Stimulated activated CD8-positive, alpha-beta memory T cell treated with anti-CD3 and anti-CD28 coated beads, Interleukin-15, amount 100 ng/mL, for 4 hours (primary cell): ENCODE measurements at places on chromosomes 4 and X.

- no peak for DNase-seq
These were observed 5.8 kb downstream of the SLBP start for GRCh38 chr4:1706358-1706757.

DNA sequence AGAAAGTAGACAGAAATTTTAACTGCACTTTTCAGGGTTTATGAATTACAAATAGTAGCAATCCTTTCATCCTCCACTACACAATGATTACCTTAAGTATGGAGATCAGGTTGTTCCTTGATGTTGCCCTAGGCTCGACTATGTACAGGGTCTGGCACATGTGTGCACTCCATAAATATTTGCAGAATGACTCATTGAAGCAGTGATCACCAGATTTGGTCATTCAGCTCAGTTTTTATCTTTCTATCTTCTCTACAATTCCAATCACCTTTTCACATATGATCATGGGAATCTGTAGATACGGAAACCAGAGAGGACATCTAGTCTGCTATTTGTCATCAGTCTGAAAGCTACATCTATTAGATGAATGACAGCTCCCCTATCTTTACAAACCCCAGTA, 171.7 kb upstream of the HCCS start:
- no peak for DNase-seq

DNA sequence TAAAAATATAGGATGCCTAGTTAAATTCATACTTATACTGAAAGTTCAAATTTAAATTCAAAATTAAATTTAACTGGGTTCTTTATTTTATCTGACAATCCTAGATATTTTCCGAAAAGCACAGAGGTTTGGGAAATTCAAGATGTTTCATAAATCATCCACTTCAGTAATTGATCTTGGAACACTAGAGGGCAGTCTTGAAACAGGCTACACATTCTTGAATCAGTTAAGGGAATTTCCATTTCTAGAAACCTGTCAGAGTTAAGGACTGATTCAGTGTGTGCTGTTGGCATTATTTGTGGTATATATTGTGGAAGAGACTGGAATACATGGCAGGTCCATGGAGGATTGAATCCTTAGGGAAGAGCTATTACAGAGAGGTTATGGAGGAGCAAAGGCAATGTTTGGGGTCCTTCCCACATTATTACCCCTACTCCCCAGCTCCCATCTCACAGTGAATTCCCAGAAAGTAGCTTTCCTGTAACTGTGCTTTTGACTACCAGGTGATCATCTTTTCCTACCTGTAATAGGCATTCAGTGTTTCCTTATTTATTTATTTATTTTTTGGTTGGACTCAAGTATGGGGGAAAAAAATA, 92.9 kb downstream of the EGF start:
- no peak for DNase-seq

DNA sequence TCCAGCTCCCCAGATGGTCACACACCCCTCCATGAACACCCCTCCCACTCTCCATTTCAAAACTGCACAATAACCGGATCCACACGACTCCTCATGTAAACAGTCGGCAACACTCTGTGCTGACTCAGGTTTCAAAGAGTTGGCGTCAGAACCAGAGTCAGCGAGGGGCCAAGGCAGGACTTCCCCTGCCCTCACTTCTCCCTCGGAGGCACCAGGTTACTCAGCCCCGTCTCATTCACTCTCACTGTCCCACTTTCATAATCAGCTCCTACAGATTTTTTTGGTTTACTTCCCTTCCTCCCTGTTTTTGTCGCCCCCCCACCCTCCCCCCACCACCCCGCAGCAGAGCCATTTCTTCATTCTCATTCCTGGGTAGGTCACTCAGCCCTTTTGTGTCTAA, 2.7 kb upstream of the TIMP1 start:
- DNase-seq, result no peak

GRCh38 chr4:186204103-186204559, 12.8 kb downstream of the CYP4V2 start:
- peak; percentile 53 for DNase-seq

DNA sequence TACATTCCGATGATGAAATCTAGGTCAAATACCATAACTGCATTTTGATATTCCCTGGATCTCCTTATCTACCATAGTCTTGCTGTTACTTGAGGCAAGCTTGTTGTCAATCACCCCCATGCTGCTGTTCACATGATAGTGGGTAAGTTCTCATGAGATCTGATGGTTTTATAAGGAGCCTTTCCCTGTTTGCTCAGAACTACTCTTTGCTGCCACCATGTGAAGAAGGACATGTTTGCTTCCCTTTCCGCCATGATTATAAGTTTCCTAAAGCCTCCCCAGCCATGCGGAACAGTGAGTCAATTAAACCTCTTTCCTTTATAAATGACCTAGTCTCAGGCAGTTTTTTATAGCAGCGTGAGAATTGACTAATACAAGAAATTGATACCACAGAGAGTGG, 432.0 kb downstream of the GLUD2 start:
- no peak for DNase-seq

DNA sequence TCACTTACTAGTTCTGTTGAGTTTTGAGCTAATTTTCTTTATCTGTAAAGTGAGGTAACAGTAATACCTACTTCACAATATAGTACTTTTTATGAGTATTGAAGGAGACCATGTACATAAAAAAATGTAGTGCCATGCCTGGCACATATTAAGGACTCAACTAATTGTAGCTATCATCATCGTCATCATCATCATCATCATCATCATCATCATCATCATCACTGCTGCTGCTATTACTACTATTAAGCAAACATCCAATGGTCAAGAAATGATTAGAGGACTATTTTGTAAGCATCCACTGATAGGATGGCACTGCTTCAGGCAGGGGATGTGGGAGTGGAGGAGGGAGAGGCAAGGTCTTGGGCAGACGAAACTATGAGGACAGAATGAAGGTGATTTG, 47.4 kb upstream of the GPR101 start:
- no peak for DNase-seq

GRCh38 chr4:167883266-167883665, 209.1 kb upstream of the ANXA10 start:
- DNase-seq, result no peak
